ENCODE measurements at places on chromosomes 16 and 17.

GRCh38 chr17:78038748-78039288 is 80.3 kb downstream of the TNRC6C start:
- no peak for DNase-seq

- DNase-seq = no peak
Observed at GRCh38 chr17:80457236-80457856, 19.1 kb downstream of the NPTX1 start.

DNA sequence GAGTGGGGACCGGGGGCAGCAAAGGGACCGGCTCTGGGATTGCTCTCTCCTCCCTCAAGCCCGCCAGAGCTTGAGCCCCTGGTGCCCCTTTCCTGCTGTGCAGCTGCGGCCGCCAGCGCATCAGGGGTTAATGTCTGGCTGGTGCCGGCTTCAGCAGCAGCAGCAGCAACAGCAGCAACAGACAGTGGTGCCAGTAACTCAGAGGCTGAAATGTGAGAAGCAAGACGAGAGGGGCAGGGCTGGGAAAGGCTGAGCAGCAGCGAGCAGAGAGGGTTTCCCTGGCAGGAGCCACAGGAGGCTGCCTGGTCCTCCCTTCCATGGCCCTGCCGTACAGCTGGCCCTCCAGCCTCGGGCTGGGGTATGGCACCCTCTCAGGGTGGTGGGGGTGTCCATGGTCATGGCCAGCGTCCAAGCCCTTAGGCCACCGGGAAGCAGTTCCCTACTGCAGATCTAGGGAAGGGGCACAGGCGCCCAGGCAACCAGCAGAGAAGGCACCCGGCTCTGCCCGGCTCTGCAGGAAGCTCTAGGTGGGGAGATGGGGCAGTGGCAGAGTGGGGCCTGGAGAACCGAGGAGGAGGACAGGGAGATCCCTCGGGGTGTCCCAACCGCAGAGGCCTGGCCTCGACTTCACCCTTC is 21.1 kb upstream of the TFAP4 start:
- peak; percentile 79 for DNase-seq

GRCh38 chr17:82112181-82112913 is 14.3 kb upstream of the FASN start:
- no peak for DNase-seq

GRCh38 chr17:58327363-58328194 is 1.0 kb downstream of the TSPOAP1 start:
- DNase-seq = no peak

DNA sequence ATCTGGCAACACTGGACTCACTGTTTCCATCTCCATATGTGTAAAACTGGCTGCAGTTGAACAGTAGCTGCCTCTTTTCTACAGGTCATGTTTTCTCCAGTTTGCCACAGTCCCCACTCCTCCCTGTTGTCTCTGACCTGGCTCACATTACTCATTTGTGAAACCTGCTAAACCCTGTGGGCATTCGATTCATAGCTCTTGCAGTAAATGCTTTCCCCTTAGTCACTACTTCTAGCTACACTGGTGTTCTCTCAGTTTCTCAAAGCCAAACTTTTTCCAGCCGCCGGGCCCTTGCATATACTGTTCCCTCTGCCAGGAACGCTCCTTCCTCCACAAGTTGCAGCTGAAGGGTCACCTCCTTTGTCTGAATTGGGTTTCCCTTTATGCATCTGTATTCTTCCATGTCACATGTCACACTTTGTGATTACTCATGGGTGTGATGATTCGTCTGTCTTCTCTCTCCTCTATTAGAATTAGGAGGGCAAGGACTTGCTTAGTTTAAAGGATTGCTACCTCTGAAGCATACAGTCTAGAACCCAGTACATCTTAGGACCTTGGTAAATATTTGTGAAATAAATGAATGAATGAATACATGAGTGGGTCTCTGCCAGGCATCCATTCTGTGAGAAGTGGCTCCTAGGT is 15.0 kb upstream of the MT4 start:
- no peak for DNase-seq

- DNase-seq = no peak
Observed at GRCh38 chr17:58527949-58528348, 13.5 kb upstream of the MTMR4 start.

GRCh38 chr16:85061566-85061965 is 34.0 kb downstream of the KIAA0513 start:
- DNase-seq = no peak

- no peak for DNase-seq
Observed at GRCh38 chr17:6471531-6472465, 27.5 kb downstream of the PIMREG start.

DNA sequence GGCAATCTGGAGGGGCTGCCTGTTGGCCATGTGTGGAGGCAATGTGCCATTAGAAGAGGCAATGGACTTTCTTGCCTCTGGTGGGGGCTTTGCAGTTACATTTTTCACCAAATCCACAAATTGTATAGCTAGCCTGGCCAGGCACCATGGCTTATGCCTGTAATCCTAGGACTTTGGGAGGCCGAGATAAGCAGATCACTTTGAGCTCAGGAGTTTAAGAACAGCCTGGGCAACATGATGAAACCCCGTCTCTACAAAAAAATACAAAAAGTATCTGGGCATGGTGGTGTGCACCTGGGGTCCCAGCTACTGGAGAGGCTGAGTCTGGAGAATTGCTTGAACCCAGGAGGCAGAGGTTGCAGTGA is 2.7 kb upstream of the RNF112 start:
- DNase-seq = no peak

DNA sequence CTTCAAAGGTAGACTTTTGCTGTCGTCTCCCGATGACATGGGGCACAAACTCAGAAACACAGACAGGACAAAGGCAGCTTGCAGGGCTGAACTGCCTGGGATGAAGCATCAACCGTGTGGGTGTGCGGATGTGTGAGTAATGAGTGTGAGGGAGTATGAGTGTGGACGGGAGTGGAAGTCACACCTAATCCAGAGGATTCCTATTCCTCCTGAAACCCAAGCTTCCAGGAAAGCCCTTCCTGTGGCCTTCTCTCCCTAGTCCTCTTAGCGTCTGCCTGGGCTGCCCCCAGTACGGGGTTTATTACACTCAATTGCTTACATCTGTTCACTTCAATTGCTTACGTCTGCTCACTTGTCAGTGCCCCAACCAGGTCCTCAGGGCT is 2.3 kb upstream of the IL4R start:
- no peak for DNase-seq

DNA sequence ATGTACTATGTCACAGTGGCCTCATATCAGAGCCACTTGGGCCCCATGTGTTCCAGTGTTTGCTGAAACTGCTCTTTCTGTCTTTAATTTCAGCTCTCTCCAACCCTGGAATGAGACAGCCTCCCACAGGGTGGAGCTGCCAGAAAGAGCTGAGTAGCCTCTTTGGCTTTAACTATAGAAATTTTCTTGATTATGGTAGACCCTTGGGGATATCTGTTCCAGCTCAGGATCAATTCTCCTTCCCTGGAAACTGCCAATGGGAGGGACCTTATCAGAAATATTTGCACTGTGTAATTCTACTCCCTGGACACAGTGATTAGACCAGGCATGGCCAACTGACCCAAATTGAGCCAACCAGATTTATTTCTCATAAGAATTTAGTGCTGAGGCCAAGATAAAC is 39.0 kb upstream of the KDM8 start:
- DNase-seq = no peak

DNA sequence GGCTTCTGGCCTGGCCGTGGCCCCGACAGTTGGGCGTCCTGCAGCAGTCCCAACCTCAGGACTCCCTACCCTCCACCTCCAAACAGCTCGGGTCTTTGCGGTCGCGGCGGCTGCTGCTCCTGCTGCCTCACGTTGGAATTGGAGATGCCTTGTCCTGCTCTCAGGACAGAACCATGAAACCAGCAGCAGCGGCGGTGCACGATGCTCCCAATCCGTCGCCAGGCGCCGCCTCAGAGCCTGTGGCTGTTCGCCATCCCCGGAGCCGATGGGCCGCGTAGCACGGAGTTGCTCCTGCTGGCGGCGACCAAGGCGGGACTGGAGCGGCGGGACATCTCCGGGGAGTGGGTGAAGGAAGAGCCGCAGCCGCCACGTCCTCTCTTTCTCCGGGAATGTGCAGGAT is 1965.9 kb downstream of the TP53TG3F start:
- DNase-seq = no peak

- no peak for DNase-seq
Observed at GRCh38 chr16:1770328-1771187, 785 bp downstream of the NME3 start.

GRCh38 chr17:79524213-79525187 is 86.4 kb downstream of the RBFOX3 start:
- no peak for DNase-seq

- no peak for DNase-seq
Observed at GRCh38 chr16:50603206-50604064, 55.2 kb downstream of the NKD1 start.

DNA sequence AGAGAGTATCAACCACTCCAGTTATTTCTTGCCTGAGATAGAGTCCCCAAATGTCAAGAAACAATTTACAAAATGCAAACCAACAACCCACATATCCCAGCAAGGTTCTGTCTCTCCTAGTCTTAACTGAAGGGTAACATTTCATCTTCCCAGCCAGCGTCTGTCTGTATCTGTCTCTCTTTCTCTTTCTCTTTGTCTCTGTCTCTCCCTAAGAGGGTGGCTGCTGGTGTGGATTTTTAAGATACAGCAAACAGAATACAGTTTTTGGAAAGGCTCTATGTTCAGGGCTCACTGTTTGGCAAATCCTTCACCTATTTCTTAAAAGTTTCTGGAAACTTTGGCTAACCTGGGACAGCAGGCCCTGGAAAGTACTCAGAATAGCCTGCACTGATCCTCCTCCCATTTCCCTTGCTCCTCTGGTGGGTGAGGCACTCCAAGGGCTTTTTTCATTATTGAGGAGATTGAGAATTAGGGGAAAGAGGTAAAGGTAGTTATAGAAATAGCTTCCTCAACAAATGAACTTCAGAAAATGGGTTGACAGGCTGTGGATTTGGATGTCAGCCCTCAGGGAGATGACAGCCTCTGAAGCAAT is 6.2 kb downstream of the HOXB4 start:
- no peak for DNase-seq

- no peak for DNase-seq
Observed at GRCh38 chr17:39659279-39660010, 5.7 kb upstream of the TCAP start.

DNA sequence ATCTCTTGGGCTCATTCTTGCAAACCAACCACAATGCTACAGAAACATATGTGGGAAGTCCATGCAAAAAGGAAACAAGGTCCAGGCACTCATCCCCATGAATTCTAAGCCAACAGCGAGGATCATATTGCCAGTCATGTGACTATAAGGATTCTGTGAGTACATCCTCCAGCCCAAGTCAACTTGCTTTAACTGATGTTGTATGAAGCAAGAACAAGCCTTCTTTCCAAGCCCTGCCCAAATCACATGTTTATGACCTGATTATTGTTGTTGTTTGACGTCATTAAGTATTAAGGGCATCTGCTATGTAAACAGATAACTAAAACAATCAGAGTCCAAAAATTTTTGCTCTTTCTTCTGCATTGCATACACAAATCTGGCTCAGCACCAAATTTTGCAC is 78.2 kb upstream of the MON1B start:
- DNase-seq = no peak

GRCh38 chr16:2451851-2452320 is 8.0 kb upstream of the TEDC2 start:
- no peak for DNase-seq

DNA sequence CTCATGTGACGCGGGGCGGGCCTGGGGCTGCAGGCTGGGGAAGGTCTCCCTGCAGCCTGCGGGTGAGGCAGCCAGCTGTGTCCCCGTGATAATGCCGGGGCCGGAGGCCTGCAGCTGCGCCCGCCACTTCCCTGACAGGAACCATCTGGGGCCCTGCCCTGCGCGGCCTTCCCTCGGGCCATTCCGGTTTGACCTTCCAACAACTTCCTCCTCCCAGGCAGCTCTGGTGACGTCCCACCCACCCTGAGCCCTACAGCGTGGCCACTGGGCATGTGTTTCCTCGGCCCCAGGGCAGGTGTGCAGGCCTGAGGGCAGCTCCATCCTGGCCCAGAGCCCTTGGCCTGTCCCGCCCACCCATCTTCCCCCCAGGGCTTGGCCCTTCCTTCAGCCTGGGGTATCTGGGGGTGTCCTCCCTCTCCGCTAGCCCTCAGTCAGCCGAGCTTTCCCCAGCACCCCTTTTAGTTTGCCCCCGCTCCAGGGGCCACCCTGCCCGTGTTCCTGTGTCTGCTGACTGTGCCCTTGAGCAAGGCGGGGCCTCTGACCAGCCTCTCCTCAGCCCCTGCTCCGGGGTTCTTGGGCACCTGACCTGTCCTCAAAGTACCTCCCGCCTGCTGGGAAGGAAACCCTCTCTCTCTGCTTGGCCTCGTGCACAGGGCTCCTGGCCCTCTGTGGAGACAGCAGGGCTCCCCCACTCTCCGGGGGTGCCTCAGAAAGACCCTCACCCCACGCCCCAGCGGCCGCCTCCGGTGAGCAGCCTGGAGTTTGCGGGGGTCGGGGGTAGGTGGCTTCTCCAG is at the start of gene CBFA2T3:
CBFA2T3 (minus strand) TSS at position 190 of the 794 bp plus-strand sequence. CDS start 400 bp downstream, outside the sequence.
- DNase-seq = no peak

DNA sequence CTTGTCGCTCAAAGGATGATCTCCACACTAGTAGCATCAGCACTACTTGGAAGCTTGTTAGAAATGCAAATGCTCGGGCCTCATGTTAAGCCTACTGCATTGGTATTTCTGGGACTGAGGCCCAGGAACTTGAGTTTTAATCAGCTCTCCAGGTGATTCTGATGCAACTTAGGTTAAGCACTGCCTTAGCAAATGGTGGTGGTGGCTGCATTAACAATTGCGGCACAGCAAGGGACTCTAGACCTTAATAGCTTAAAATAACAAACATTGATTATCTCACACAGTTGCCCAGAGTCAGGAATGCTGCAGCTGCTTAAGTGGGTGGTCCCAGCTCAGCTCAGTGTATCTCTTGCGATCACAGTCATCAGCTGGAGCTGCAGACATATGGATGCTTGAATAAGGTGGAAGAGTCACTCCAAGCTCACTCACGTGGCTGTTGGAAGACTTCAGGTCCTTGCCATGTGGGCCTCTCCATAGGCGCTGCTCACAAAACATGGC is 25.8 kb downstream of the HS3ST3A1 start:
- no peak for DNase-seq

- no peak for DNase-seq
Observed at GRCh38 chr17:72151565-72152386, 31.0 kb downstream of the SOX9 start.

DNA sequence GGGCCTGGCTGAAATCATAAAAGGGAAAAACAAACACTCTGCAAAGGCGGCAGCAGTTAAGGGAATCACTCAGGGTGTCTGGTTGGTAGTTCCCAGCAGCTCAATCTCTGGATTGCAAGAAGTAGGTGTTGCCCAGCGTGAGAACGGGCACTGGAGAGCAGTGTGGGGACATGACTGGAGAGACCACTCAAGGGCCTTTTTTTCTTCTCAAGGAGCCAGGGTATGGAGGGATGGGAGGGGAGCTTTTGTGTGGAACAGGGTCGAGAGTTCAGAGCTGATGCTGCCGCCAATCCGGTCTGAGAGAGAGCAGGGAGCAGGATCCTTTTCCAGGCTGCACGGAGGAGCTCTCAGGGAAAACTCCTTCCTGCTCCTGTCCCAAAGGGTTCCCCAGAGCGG is 15.2 kb downstream of the SCNN1B start:
- no peak for DNase-seq

All from type B pancreatic cell (in vitro differentiated cells).